ENCODE measurements at places on chromosomes 4 and X. TPM values are rescaled to one million over a fixed set of nuclear protein-coding genes. Genes with fewer than 3 reads are reported as not detected.

The SPANXN4 gene
- total RNA-seq: not detected

The EXOC1L gene
- not detected for total RNA-seq

The BEX5 gene
- total RNA-seq: 0.42 TPM

The PPEF2 gene
- total RNA-seq: not detected

The RAB33A gene
- total RNA-seq: 16.7 TPM

The ANOS1 gene
- total RNA-seq: 23.1 TPM

The TRO gene
- 105 TPM for total RNA-seq

- H3K4me1 ChIP-seq: peaks cover 4% of the 10 kb centered on the region
- no peak overlapping the region for H3K27ac ChIP-seq
- DNase-seq: no peak
- no peaks in the 10 kb centered on the region for H3K27me3 ChIP-seq
- no peak overlapping the region for H3K4me3 ChIP-seq
These were observed 764.4 kb upstream of the PCDH10 start for GRCh38 chr4:132384709-132385108.

- H3K4me3 ChIP-seq: no peak overlapping the region
- no peak for DNase-seq
- no peak overlapping the region for H3K27ac ChIP-seq
- peaks cover 10% of the 10 kb centered on the region for H3K4me1 ChIP-seq
These were observed 8.6 kb downstream of the PJA1 start for GRCh38 chrX:69156638-69157037.

DNA sequence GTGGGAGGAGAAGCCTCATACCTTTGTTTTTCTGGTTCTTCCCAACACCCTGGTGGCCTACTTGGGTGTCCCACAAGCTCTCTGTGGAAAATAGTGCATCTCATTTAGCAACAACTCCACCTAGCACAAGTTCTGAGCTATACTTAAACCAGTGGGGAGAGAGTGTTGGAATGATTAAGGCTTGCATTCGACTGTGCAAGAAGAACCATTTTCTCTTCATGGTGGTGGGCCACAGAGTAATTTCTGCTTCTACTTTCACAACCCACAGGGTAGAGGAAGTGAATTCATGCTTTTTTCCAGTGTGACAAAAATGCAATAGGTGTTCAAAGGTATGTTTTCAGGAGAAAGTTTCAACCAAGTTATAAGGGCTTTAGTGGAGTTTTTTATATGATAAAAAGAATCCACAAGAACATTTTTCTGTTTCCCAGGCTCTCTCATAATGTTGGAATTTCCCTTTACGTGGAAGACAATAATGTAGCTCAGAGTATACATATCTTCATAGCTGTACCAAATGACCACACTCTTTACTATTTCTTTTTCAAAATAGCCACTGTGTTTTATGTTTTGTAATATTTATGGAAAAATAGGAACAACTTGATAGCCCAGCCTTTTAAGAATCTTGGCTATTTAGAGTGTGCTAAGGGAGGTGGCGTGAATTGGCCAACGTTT is 80.3 kb upstream of the HHIP start:
- H3K27me3 ChIP-seq: no peaks in the 10 kb centered on the region
- no peak for DNase-seq
- H3K4me1 ChIP-seq: peaks cover 38% of the 10 kb centered on the region
- no peak overlapping the region for H3K4me3 ChIP-seq

DNA sequence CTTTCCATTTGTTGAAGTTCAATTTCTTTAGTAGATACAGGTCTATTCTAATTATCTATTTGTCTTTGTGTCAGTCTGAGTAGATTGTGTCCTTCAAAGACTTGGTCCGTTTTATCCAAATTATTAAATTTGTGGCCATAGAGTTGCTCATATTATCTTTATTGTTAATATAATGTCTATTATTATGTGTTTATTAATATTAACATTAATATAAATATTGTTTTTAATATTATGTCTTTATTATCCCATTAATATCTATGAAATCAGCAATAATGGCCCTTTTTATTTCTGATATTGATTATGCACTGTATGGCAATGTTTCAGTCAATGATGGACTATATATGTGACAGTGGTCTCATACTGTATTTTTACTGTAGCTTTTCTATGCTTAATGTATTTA is 2067.3 kb upstream of the AGA start:
- no peaks in the 10 kb centered on the region for H3K27me3 ChIP-seq
- H3K4me3 ChIP-seq: no peak overlapping the region
- peaks cover 2% of the 10 kb centered on the region for H3K36me3 ChIP-seq
- no peak overlapping the region for H3K27ac ChIP-seq
- no peaks in the 10 kb centered on the region for H3K4me1 ChIP-seq

Data from chondrocyte (in vitro differentiated cells).